Activated CD4-positive, CD25-positive, alpha-beta regulatory T cell (primary cell): ENCODE measurements at places on chromosomes 16 and 17.

DNA sequence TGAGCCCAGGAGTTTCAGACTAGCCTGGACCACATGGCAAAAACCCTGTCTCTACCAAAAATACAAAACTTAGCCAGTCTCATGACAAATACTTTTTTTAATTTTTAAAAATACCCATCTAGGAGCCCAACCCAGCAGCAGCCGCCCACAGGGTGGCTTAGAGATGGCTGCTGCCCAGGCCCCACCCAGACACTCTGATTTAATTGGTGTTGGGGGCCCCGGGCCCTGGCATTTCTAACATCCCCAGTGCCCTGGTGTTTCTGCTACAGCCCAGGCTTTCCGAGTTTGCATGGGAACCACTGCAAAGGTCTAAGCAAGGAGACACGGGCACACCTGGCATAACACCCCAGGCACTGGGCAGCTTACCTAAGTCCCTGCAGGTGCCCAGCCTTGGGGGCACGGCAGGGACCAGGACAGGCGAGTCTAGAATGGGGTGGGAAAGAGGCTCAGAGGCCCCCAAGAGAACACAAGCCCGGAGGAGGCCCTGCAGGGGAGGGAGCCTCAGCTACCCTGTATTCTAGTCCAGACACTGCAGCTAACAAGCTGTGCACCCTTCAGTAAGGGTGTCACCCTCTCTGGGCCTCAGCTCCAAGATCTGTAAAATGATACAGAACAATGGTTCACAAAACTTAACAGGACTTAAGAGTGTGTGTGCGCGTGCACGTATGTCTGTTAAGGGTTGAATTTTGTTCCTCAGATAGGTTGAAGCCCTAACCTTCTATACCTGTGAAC, 48.8 kb downstream of the RMI2 start:
- DNase-seq, result no peak

- DNase-seq, result no peak
Measured at GRCh38 chr17:1746975-1747543, 4.4 kb downstream of the SERPINF2 start.

DNA sequence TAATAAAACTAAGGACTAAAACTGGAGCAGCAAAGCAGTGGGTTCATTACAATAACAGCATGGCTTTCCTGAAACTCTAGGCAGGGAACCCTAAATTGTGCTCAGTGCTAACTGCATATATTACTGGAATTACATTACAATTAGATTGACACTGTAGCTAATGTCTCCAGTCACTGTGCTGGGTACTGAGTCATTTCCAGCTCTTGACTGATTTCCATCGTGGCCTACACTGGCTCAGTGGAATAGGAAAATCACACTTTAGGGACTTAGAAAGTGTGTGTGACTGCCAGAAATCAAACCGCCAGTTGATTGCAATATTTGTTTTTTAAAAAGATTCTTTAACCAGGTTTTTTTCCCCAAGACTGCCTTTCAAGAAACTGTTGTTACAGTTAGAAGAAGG, 1447.4 kb upstream of the GOT2 start:
- DNase-seq, result no peak

DNA sequence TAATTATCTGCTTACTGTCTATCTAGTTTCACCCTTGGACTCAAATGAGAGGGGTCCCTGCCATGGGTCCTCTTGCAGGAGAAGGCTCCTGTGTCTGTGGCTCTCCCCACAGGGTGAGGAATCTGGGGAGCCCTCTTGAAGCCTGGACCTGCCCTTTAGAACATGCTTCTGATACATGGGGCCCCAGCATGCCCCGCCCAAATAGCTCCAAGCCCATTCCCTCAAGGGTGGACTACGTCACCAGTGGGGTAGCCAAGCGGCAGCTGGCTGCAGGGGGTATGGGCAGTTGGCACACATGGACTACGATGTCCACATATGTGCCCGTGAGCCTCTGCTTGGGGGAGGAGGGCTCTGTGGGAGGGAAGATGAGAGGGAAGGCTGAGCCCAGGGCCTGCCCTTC, 39.3 kb downstream of the ARHGAP27 start:
- no peak for DNase-seq

- no peak for DNase-seq
Measured at GRCh38 chr16:89613954-89614459, 565 bp downstream of the DPEP1 start.

- DNase-seq, result no peak
Measured at GRCh38 chr17:50584749-50585148, 24.2 kb downstream of the CACNA1G start.

DNA sequence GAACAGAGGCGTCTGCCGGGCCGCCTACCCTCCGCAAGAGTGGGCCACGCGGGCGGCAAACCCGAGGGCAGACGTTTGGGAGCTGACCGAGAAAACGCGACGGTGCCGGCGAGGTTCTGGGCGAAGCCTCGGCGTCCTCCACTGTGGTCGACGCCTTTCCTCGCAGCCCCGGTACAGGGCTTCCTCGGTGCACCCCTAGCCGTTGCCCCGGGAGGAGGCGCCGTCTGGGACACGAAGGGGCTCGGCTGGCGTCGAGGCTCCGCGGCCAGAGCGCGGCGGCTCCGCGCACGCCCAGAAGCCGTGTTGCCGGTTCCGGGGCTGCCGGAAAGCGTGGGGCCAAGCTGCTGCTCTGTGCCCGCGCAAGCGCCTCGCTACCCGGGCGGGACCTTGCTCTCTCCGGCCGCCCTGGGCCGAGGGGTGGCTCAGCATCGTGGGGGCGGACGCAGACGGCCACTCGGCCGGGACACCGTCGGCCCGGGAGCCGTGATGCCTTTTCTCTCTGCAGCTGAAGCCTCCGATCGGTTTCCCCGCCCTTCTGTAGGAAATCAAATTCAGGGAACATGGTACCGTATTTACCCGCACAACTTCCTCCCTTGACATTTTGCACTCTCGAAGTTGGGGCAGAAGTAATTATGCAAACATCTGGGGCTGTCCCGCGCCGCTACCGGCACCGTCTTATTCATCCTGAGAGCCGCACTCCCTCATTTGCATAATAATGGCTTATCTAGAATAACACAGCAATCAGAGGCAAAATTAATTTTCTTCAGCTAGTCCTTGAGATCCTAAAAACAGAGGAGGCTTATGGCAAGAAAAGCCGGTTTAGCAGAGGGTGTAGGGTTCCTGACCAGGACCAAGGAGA, 7.3 kb upstream of the CBX8 start:
- peak; percentile 57 for DNase-seq
